ENCODE measurements at places on chromosomes 3 and 15.

DNA sequence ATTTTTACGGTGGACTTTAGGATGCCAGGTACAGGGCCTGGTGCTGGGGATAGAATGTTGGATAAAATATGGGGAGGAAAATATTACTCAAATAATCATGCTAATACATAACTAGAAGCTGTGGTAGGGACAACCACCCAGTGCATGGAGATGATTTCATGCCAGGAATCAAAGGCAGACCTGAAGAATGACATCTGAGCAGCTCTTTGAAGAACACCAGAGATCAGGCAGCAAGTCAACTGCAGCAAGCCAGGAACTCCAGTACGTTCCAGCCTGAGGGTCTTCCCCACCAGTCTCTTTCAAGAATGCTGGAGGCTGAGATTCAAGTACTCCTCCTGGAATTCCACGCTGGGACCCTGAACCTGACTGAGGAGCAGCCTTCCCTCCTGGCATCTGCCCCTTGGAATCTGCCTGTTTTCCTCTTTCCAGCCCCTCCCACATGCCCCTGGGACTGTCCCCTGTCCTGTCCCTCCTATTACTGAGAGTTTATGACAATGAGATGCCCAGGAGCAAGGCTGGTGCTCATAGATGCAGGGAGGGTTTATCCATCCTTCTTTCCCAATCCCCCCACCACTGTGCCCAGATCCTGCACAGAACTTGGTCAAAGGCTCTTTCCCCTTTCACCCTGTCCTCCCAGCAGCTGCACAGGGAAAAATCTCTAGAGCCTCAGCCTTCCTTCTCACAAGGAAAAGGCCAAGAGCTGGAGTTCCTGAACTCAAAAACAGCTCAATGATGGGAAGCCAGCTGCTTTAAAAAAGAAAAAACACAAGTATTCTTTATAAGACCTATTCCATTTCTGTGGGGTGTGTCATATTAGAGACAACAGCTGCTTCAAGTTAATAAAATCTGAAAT lies 68.0 kb downstream of the PDZRN3 start:
- no peak for DNase-seq

DNA sequence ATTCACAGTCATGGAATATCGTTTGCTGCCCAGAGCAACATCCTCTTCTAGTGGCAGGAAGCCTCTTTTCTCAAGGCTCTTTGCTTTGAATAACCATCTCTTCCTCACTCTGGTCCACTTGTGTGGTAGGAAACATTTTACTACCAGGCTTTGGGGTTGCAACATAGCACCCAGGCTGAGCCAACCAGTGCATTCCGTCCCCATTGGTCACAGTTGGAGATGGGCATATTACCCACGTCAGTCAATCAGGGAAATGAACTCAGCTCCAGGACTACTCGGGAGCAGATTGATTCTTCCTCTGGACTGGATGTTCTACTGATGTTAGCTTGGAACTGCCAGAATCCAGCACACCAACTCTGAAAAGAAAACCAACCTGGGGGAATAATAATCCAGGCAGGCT lies 4.2 kb upstream of the PEX5L start:
- DNase-seq = no peak

DNA sequence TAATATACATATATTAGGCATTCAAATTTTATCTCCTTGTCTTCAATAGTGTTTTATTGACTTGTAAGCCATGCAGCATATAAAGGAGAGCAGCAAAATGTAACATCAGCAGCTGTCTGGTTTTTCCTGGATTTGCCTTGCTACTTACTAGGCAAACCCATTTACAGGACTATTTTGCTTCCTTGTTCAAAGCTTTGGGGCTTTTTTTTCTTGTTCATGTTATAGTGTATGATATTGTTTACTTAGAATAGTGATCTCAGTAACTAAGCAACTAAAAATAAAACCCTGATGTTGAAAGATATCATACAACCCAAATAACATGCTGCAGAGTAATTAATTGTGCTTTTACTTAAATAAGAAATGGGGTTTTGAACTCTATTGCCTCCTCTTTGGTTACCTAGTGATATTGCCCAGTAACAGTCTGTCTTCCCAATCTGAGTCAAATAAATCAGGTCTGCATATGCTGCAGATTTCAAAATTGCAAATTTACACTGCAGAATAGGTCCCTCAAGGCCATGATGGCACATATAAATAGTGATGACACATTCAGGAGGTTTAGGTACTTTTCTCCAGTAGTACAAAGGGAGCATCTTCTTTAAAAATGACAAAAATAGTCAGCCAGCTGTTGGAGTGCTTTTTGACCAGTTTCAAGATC lies 578.1 kb upstream of the NECTIN3 start:
- no peak for DNase-seq

GRCh38 chr3:136835813-136836510 lies 17.0 kb downstream of the SLC35G2 start:
- no peak for DNase-seq

Data from non-pigmented ciliary epithelial cell (primary cell).